Suprapubic skin (tissue), 4 donors: ENCODE measurements at places on chromosomes 6 and 20.

- peaks cover 58% of the 10 kb centered on the region for H3K27me3 ChIP-seq
- no peaks in the 10 kb centered on the region for H3K36me3 ChIP-seq
- no peak overlapping the region for H3K27ac ChIP-seq
- H3K4me3 ChIP-seq, result no peak overlapping the region
- peaks cover 4% of the 10 kb centered on the region for H3K4me1 ChIP-seq
Measured at GRCh38 chr20:956330-956951, 40.3 kb upstream of the ANGPT4 start.

DNA sequence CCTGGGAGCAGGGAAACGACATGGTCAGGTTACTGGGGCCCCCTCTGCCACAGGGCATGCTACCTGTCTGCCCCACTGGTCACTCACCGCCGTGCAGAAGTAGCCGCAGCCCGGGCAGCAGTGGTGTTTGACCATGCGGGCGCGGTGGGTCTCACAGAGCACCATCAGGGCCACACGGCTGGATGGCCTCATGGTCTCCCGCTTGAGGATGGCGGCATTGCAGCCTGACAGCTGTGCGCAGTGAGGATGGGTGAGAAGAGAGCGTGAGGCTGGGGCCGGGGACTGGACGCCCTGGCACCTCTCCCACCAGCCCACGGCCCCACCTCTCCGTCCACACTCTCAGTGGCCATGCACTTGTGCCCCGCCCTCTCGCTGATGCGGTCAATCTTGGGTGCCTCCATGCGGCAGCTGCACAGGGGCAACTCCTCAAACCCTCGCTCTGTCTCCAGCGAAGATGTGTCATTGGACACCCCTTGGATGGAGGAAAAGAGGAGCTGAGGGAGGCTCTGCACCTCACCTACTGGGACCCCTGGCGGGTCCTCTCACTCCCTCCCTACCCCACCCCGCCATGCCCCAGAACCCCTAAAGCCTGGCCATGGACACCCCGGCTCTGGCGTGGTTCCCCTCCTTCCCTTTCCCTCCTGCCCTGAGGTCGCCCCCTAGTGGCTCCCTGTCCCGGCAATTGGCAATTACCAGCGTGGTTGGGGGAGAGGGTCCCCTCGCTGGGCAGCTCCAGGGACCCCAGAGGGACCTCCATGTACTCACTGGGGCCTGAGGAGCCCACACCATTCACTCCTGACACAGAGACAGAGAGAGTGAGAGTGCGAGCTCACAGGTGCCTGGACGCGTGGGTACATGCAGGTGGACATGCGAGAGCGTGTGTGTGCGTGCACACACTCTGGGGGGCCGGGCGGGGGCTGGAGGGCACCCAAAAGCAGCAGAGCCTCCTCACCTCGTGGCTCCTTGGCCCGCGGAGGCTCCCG is 8.9 kb downstream of the EHMT2 start:
- H3K4me1 ChIP-seq, result no peaks in the 10 kb centered on the region
- H3K27ac ChIP-seq, result no peak overlapping the region
- peaks cover 100% of the 10 kb centered on the region for H3K36me3 ChIP-seq
- no peak for DNase-seq
- H3K27me3 ChIP-seq, result no peaks in the 10 kb centered on the region
- H3K4me3 ChIP-seq, result no peak overlapping the region

- H3K36me3 ChIP-seq, result peaks cover 14% of the 10 kb centered on the region
- no peak overlapping the region for H3K27ac ChIP-seq
- H3K4me1 ChIP-seq, result no peaks in the 10 kb centered on the region
- no peak overlapping the region for H3K4me3 ChIP-seq
Measured at GRCh38 chr20:37977338-37977737, 55.9 kb downstream of the TTI1 start.

GRCh38 chr6:4496284-4496683 is 279.9 kb upstream of the CDYL start:
- no peak overlapping the region for H3K27ac ChIP-seq
- H3K4me1 ChIP-seq, result peaks cover 8% of the 10 kb centered on the region
- no peaks in the 10 kb centered on the region for H3K36me3 ChIP-seq

- no peak overlapping the region for H3K27ac ChIP-seq
- peaks cover 34% of the 10 kb centered on the region for H3K36me3 ChIP-seq
- DNase-seq, result no peak
- H3K27me3 ChIP-seq, result no peaks in the 10 kb centered on the region
- no peaks in the 10 kb centered on the region for H3K4me1 ChIP-seq
Measured at GRCh38 chr6:75870389-75870788, 121.3 kb downstream of the MYO6 start.

DNA sequence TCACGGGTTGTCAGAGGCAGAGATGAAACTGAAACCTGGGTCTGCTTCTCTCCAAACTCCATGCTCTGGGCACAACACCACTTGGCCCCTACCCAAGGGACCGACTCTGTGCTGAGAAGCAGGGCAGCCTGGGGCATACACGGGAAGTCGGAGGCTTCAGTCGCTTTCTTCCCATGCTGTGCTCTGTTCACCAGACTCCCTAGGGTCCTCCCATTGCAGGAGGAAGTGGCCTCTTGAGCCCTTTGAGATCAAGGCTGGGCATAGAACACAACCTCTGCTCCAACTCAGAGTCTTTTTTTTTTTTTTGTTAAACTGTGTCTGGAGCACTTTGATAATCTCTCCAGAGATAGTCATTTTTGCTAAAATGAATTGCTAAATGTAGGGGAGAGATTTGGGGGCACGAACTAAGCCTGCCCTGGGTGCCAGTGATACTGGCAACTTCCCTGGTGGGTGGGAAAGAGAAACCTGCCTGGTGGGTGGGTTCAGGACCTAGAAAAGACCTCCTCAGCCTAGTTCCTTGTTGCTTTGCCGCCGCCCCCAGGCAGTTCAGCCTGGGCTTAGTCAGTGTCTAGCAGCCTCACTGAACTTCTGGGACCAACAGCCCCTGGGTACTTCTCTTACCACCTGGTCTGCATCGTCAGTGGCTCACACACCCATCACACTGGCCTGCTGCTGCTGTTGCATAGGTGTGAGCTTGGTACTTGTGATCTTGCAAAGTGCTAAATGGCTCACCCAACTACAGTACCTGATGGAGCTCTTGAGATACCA is 62.0 kb downstream of the PPP1R14C start:
- no peak for DNase-seq
- no peak overlapping the region for H3K4me3 ChIP-seq
- H3K27me3 ChIP-seq, result no peaks in the 10 kb centered on the region
- H3K4me1 ChIP-seq, result peaks cover 28% of the 10 kb centered on the region

- H3K4me1 ChIP-seq, result no peaks in the 10 kb centered on the region
- H3K4me3 ChIP-seq, result no peak overlapping the region
- no peaks in the 10 kb centered on the region for H3K27me3 ChIP-seq
Measured at GRCh38 chr20:54389596-54390280, 85.7 kb upstream of the DOK5 start.

GRCh38 chr20:31577194-31577593 is 27.9 kb upstream of the ID1 start:
- H3K36me3 ChIP-seq, result no peaks in the 10 kb centered on the region
- H3K27ac ChIP-seq, result no peak overlapping the region

DNA sequence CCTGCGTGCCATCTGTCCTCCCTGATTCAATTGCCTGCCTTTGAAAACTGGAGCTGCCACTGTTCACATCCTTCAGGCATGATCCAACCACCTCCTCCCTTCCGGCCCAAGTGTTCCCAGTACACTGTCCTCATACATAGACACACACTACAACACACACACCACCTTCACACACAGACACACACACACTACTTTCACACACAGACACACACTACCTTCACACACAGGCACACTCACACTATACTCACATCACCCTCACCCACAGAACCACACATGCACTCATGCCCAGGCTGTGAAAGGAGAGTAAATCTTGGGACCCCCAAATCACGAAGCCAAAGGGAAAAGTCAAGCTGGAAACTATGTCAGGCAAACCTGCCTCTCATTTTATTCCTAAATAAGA is 109.4 kb upstream of the MYLIP start:
- H3K27ac ChIP-seq, result no peak overlapping the region
- DNase-seq, result no peak
- no peaks in the 10 kb centered on the region for H3K27me3 ChIP-seq
- no peaks in the 10 kb centered on the region for H3K36me3 ChIP-seq

DNA sequence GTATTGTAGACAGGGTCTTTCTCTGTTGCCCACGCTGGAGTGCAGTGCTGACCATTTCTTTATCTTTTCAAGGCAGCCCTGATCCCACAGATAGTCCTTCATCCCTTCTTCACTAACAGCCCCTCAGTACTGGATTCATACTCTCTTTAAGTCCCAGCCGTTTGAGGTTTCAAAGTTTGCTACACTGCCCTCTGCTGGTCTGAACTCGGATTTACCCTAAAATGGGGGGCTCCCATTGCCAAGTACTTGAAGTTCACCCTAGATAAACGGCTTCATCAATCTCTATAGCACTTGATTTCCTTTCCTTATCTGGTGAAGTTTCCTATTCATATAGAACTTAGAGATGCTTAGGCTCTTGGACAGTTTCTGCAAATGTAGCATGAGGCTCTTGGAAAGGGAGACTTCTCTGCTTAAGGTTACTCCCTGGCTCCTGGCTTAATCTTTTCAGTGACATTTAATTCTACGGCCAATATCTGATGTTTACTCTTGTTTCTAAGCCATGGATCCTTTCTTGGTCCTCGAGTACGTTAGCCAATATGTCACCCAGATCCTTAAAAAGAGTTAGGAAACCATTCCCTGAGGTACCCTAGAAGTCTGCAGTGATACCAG is 21.4 kb upstream of the PREP start:
- no peak overlapping the region for H3K4me3 ChIP-seq
- no peaks in the 10 kb centered on the region for H3K36me3 ChIP-seq
- no peak for DNase-seq
- no peaks in the 10 kb centered on the region for H3K27me3 ChIP-seq
- H3K27ac ChIP-seq, result no peak overlapping the region

DNA sequence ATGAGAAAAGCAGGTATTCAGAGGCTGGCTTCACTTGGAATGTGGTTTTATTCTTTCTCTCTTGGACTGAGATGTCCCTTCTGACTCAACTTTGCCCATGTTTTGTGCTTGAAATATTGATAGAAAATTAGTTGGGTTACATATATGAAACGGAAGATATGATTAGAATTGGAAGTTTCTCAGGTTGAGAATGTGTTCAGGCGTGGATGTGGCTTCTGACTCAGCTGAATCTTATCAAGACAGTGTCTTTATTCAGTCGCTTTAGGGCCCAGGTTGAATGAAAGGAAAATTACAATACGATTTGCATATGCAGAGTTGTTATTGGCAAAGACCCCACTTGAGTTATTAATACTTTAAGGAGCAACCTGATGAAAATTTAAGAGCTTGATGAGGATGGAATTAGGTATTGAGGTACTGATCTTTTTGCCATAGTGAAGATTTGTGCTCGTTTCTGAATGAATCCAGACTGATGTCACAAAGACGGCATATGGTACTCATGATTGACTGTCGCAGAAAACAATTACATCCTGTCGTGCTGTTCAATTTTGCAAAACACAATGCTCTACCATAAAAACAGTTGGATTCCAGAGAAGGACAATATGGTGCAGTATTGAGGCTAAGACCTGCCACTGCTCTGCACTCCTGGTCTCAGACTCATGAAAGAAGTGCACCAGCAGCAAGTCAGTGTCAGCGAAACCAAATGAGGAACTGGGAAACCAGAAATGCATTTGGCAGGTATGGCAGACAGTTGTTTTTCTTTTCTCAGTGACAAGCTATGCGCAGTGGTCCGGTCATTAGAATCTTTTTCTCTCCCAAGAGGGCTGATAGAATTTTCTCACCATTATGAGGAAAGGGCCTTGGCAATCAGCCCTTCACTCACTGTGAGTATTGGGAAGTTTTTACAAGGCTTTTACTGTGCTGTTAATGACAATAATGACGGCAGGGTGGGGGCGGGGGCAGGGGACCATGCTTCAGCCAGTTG is 158.3 kb downstream of the DOK5 start:
- no peak for DNase-seq
- no peak overlapping the region for H3K4me3 ChIP-seq
- no peaks in the 10 kb centered on the region for H3K4me1 ChIP-seq

DNA sequence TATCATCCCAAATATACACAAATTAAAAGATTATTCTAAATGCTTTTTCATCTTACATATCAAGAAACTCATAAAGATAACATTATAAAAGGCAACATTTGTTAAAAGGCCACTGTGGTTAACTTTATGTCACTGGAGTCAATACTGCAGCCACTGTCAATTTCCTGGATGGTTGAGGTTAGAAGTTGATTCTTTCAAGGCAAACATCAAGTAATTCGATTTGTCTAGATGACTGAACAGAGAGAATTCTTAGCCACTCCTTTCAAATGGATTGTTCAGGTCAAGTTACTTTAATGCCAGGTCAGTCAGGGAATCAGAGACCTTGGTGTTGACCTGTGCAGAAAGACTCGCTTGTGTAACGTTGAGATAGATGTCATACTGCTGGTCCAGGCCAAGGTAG is 44.4 kb upstream of the SIM1 start:
- H3K4me1 ChIP-seq, result no peaks in the 10 kb centered on the region
- H3K27me3 ChIP-seq, result no peaks in the 10 kb centered on the region
- no peak overlapping the region for H3K4me3 ChIP-seq
- no peak overlapping the region for H3K27ac ChIP-seq
- peaks cover 38% of the 10 kb centered on the region for H3K36me3 ChIP-seq

DNA sequence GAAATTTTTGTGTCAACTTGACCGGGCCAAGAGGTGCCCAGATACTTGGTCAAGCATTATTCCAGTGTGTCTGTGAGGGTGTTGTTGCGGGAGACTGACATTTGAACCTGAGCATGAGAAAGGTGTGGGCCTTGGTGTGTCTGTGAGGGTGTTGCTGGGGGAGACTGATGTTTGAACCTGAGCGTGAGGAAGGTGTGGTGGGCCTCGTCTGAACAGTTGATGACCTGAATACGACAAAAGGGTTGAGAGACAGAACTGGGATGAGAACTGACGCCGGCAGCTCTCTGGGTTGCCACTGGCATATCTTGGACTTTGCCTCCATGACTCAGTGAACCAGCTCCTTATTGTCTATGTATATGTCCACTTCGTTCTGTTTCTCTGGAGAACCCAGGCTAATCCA is 240.5 kb downstream of the ERMARD start:
- DNase-seq, result peak; percentile 50
- peaks cover 3% of the 10 kb centered on the region for H3K4me1 ChIP-seq
- H3K36me3 ChIP-seq, result no peaks in the 10 kb centered on the region
- H3K4me3 ChIP-seq, result no peak overlapping the region
- peaks cover 3% of the 10 kb centered on the region for H3K27me3 ChIP-seq

DNA sequence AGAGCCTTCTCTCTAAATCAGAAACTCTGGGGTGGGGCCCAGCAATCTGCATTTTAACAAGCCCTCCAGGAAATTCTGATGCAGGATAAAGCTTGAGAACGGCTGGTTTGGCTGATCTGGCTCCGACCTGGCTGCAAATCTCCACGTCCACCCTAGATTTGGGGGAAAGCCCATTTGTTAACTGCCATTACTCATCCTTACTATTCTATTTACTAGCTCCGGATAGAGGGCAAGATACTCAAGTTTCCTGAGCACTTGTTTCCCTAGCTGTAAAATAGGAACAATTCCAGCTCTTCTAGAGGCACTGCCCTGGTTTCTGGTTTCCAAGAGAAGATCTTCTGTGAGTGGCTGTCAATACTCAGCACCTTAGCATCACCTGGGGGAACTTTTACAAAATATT is 44.4 kb downstream of the DAAM2 start:
- H3K27me3 ChIP-seq, result no peaks in the 10 kb centered on the region
- H3K4me3 ChIP-seq, result no peak overlapping the region
- no peak for DNase-seq
- H3K27ac ChIP-seq, result no peak overlapping the region

GRCh38 chr6:111687652-111688051 is 82.0 kb upstream of the TRAF3IP2 start:
- no peaks in the 10 kb centered on the region for H3K27me3 ChIP-seq
- DNase-seq, result no peak
- peaks cover 44% of the 10 kb centered on the region for H3K4me1 ChIP-seq
- H3K27ac ChIP-seq, result no peak overlapping the region
